Right renal pelvis (tissue), 4 donors: ENCODE measurements at places on chromosomes 7 and 10.

- no peak for DNase-seq
Measured at GRCh38 chr10:110408203-110408871, 89.4 kb upstream of the DUSP5 start.

- no peak for DNase-seq
Measured at GRCh38 chr10:12561307-12561706, 212.0 kb downstream of the CAMK1D start.

GRCh38 chr10:69624245-69624786, 5.7 kb upstream of the FAM241B start:
- DNase-seq = no peak

GRCh38 chr10:44366941-44367630, 17.8 kb downstream of the CXCL12 start:
- DNase-seq = no peak

GRCh38 chr10:70647086-70647485, 25.2 kb upstream of the ADAMTS14 start:
- DNase-seq = no peak

GRCh38 chr10:63173468-63174232, 40.5 kb downstream of the NRBF2 start:
- DNase-seq = no peak

- no peak for DNase-seq
Measured at GRCh38 chr10:19929506-19930140, 113.4 kb downstream of the PLXDC2 start.

- DNase-seq = no peak
Measured at GRCh38 chr10:132511121-132512051, 26.2 kb upstream of the INPP5A start.

GRCh38 chr7:114295522-114295921, 119.1 kb upstream of the FOXP2 start:
- no peak for DNase-seq

DNA sequence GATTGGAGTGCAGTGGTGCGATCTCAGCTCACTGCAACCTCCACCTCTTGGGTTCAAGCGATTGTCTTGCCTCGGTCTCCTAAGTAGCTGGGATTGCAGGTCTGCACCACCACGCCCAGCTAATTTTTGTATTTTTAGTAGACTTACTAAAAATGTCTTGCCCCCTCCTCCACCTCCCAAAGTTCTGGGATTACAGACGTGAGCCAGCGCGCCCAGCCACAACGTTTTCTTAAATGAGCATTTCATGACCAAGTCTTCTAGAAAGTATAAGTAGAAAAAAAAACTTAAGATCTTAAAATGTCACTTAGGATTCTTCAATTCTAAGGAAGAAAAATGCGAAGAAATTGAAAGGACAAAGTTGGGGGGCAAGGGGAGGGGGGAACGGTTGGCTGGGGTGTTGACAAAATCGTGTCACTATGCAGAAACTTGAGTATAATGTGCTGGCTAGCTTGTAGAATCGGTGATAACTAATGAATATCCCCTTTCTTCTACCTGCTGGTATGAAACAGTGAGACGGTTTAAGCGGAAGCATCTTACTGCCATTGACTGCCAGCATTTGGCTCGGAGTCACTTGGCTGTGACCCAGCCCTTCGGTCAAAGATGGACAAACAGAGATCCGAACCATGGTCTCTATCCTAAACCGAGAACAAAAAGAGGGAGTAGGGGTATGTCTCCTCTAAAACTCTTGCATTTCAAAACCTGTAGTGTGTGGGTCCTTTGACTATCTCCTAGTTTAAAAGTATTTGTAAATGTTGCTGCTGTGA, 12.7 kb downstream of the FBH1 start:
- DNase-seq = no peak

DNA sequence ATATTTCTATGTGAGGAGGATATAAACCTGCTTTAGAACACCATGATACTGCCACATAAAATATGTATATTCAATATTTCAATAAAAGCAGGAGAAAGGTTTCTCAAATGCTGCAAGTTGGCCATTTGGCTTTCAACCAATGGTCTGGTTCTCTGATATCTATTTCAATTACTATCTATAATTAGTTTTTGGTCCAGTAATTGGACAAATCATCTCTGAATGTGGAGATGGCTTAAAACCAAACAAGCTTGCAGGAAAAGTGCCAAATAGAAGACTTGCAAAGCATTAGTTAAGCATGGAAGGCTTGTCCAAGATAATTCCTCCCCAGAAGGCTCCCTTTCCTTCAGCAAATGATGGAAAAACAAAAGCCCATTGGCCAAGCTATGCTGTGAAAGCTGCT, 140.1 kb downstream of the CPEB3 start:
- DNase-seq = no peak

GRCh38 chr7:45099891-45100760, 11.4 kb upstream of the NACAD start:
- DNase-seq = no peak

- DNase-seq = no peak
Measured at GRCh38 chr7:137682596-137682995, 164.2 kb downstream of the DGKI start.

DNA sequence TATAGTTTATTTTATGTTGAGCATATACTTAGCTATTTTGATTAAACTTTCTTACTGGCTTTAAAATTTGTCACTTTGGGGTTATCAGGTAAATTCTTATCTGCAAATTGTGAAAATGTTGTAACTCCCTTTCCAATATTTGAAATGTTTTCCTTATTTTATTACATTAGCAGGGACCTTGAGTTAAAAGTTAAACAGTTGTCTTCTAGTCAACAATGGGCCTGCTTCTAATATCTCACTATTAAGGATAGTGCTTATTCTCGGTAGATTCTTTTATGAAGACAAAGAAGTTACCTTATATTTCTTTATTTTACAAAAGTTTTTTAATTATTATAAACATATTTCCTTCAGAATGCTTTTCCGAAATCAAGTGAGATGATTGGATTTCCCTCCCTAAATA, 53.7 kb upstream of the AHR start:
- no peak for DNase-seq
